T-helper 2 cell (primary cell): ENCODE measurements at places on chromosomes 13 and 19.

GRCh38 chr13:41813426-41813825 lies 147.5 kb downstream of the VWA8 start:
- no peak for DNase-seq

DNA sequence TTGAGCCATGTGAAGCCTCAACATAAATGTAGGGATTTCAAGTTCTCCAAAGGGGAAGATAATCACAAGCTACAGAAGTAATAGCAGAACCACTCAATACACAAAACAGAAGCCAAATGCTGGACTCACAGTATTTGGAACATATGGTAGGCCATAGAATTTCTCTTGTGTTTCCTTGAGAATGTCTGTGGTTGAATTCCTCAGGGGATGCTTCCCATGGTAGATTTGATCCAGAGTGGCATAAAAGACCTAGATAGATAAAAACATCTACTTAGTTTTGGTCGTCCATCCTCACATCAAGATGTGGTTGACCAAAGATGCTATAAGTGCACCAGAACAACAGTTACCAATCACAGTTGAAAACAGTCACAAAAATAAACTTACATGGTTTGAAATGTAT lies 83.4 kb downstream of the MIPEP start:
- DNase-seq: no peak

GRCh38 chr19:50327461-50328223 lies 1.5 kb downstream of the KCNC3 start:
- no peak for DNase-seq

GRCh38 chr19:42184401-42184861 lies 33.0 kb downstream of the DEDD2 start:
- peak; percentile 63 for DNase-seq

- peak; percentile 90 for DNase-seq
These were observed 162.4 kb downstream of the DCT start for GRCh38 chr13:94317063-94317491.
